Substantia nigra (tissue), 51 donors: ENCODE measurements at places on chromosomes 5 and 9.

GRCh38 chr5:171692107-171692506, 93.5 kb upstream of the SMIM23 start:
- DNase-seq, result no peak

GRCh38 chr9:37936965-37937364, 33.0 kb upstream of the SLC25A51 start:
- DNase-seq, result no peak

- no peak for DNase-seq
These were observed 101.2 kb downstream of the SLC28A3 start for GRCh38 chr9:84239343-84239742.

GRCh38 chr9:109307380-109308240, 13.2 kb downstream of the EPB41L4B start:
- no peak for DNase-seq

- DNase-seq, result no peak
These were observed 103.4 kb downstream of the GDNF start for GRCh38 chr5:37736397-37736796.

DNA sequence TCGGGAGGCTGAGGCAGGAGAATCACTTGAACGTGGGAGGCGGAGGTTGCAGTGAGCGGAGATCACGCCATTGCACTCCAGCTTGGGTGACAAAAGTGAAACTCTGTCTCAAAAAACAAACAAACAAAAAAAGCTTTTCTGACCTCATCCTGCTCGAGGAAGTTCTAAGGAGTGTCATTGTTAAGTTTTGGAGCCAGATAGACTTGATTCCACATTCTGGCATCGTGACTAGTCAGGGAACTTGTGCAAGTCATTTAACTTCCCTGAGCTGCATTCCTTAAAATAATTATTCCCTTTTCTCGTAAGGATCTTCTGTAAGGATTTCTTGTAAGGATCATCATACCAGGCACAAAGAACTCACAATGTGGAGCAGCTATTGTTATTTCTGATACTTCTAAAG, 26.2 kb downstream of the SNX24 start:
- no peak for DNase-seq

- DNase-seq, result no peak
These were observed 78.1 kb upstream of the PRLR start for GRCh38 chr5:35308421-35308820.

DNA sequence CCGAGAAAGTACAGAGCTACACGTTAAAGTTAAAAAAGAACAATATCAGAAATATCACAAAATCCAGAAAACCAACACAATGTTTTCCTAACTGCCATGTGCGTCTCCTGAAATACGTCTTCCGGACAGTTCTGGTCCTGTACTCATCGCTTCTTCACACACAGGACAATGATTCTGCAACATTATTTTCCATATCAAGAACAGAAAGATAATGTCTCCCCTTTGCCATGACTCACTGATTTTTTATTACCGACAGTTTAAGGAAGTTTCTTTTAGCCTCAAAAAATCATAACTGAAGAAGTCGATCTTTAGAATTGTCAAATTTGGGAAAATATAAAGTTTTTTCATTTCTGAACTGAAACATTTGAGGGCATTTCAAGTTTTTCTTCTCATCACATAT, 2.5 kb downstream of the TBC1D9B start:
- DNase-seq, result no peak

DNA sequence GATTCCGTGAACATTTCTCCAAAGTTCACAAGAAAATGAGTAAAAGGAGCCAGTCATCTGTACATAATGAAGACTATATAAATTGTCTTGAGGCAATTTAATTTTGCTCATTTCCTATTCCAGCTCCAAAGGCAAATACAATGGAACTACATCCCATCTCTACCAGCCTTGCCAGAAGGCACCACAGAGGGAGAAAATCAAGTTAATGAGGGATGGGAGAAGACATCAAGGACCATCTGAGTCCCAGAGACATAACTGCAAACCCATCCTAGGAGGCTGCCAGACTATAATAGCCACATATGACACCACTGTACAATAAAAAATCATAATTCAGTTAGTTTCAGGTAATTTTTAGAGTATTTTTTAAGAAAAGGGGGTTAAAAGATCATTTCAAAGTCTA, 136.3 kb upstream of the RGMB start:
- no peak for DNase-seq

DNA sequence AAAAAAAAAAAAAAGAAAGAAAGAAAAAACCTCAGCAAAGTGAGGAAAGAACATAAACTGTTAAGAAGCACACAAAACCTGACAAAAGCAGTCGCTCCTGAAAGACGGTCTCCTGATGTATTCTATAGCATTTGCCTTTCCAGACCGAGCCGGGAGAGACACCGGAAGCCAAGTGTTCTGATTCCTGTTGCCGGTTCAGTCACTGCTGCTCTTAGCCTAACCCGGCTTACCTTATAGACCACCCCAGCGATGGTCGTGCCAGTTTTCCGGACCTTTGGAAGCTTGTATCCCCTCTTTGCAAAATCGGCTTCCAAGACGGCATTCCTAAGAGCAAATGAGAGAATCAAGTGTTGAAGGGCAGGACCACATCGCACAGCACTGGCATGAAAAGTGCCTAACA, 630 bp downstream of the PSMB7 start:
- DNase-seq, result no peak

DNA sequence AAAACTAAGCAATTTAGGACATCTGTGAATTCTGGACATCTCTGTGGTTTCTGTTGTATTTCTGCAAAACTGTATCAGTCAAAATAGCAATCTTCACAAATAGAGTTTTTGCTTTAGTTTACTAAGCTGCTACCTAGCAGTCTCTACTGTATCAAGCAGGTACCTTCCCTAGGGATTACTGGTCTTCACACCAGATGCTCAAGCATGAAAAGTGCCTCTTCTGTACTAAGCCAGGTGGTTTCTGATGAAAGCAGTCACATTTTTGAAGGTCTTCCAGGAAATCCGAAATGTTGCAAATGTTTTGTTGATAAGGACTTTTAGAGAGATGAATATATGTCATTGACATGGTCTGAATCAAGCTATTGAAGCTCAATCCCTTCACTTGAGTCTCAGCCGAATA, 540.0 kb downstream of the KCTD16 start:
- DNase-seq, result no peak

DNA sequence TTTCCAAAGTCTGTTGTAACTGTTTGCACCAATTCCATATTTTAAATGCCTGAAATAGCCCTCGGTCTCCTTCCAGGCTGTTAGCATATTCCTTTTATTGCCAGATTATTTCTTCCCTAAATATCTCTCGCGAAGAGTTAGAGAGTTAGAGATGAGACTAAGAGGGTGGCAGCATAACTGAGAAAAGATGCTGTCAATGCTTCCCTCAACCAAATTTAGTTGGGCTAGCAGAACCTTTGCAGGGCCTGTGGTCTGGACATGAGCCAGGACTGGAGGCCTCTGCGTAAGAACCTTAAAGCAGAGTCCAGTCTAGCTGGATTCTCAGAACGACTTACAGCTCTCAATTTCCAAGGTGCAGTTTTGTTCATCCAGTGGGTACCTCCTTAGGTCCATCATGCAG, 135.9 kb downstream of the GABRB2 start:
- DNase-seq, result no peak

- no peak for DNase-seq
These were observed 134.9 kb downstream of the MRPS30 start for GRCh38 chr5:44943647-44944046.

GRCh38 chr5:108730617-108731340, 16.9 kb upstream of the FER start:
- no peak for DNase-seq

DNA sequence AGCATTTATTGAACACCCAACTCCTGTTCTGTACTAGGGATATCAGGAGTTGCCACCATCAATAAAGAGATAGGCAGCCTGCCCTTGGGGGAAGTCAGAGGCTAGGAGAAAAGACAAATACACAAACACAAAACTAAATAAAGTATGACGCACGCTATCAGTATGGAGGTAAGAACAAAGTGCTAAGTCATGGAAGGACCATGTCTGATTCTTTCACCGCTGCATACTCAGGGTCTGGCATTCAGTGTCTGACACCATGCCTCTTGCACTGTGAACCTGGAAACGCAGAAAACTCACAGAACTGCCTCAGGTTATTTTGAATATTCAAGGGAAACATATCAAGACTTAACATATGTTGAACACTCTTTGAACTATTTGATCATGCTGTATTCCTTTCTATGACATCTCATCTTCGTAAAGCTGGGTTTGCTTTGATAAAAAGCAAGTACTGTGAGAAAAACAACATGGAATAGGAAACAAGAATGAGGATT, 65.3 kb downstream of the ADAMTSL1 start:
- DNase-seq, result no peak

DNA sequence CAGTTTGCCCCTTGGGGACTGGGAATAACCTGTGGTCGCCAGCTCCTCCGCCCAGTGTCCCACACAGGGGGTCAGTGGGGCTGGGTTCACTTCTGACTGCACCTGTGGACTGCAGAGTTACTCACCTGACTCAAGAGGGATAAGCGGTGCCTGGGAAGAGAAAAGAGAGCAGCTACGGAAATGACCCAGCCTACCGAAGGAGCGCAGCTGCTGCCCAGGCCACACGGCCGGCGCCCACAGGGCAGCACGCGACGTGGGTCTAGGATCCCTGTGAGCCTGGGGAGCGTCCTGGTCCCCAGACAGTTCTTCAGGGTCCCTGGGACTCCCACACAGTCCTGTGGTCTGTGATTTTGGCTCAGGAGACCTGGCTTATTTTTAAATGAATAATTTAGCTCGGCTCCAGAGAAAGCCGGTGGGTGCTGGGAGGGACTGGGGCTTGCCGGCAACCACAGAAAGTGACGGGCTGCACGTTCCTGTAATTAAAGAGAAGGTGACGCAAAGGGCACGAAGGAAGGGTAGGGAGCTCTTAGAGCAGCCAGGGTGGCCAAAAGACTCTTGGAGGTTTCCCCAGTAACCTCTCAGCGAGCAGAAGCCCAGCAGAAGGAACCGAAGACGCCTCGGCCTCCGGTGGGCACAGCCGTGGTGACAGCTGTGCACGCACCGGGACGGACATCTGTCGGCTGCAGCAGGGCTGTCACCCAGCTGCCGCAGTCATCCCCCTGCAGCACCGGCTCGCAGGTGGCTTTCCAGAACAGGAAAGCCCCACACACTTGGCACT, 97.5 kb upstream of the FCN2 start:
- no peak for DNase-seq

GRCh38 chr5:132427281-132428146, 58.0 kb downstream of the SLC22A5 start:
- peak; percentile 27 for DNase-seq

DNA sequence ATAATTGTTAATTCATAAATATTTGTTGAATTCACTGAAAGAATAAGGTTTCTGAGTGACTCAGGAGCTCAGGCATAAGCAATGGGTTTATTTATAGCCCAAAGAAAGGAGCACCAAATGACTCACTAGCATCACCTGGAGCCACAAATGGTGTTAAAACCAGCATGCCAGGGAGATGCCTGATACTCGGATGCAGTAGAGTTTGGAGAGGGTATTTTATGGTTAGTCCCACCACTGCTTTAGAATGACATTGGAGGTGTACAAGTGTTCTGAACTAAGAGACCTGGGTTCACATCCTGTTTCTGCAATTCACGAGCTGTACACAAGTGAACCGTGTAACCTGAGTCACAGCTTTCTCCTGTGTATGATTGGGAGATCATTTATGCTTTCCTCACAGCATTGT, 25.2 kb downstream of the CCL28 start:
- DNase-seq, result no peak

DNA sequence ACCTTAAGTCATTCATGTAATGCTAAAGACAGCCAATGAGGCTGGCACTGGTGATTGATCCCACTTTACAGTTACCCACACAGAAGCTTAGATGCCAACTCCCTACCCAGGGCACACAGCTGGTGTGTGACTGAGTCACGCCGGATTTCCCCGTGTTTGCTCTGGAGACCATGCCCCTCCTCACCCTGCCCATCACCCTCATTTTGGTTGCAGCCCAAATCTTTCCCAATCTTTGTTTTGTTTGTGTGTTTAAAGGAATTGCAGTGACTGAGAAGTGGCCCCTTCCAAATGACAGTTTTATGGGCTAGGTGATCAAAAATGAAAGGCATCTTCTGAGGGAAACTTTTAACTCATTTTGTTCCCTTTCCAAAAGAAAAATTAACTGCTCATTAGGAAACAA, 10.9 kb downstream of the FBXL7 start:
- DNase-seq, result no peak

- no peak for DNase-seq
These were observed 111.4 kb downstream of the RAPGEF6 start for GRCh38 chr5:131523500-131524185.

DNA sequence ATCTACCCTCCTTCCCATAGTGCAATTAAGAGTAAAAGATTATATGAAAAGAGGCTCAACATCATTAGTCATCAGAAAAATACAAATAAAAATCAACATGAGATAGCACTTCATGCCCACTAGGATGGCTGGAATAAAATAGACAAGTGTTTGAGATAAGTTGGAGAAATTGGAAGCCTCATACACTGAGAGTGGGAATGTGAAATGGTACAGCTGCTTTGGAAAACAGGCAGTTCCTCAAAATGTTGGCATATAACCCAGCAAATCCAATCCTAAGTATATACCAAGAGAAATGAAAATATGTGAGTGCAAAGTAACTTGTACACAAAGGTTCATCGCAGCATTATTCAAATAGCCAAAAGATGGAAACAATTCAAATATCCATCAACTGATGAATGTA, 9.8 kb downstream of the SPATA31D3 start:
- DNase-seq, result no peak

GRCh38 chr9:134502266-134502791, 139.3 kb upstream of the COL5A1 start:
- no peak for DNase-seq

DNA sequence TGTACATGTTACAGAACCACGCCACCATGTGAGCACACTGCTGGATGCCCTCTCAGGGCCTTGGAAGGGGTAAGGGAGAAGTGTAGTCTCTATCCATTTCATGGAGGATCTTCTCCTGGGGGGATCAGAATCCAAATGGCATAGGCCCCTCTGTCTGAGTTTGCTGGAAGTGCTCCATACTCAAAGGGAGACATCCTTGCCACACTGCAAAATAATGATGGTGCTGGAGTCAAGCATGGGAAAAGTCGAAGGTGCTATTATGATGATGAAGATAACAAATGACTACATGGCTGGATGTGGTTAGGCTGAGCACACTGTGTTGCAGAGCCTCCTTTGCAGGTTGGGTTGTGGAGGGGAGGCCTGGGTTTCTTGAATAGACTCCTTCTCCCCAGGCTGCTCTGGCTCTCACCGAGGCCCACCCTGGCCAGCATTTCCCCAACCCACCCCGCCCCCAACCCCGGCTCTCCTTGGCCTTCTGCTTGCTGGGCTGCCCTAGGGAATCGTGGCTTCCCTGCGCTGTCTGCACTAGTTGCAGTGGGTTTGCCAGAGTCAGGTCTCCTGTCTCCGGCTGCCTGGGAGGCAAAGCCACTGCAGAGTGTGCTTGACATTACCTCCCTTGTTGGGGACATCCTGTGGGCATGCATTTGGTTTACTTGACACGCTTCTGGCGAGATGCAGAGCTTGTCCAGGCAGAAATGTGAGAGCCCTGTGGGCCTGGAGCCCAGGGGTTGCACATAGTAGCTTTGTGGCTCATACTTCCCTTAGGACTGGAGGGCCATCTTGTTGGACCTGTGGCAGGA, 3.0 kb downstream of the MVB12B start:
- no peak for DNase-seq

GRCh38 chr5:82365744-82366228, 87.6 kb upstream of the RPS23 start:
- no peak for DNase-seq
